Tibial nerve (tissue), 4 donors: ENCODE measurements at places on chromosomes 2 and 18. TPM values are rescaled to one million over a fixed set of nuclear protein-coding genes. Genes with fewer than 3 reads are reported as not detected.

The GPATCH11 gene
- total RNA-seq = 9.8 TPM

The CCL20 gene
- total RNA-seq = not detected

The CENPA gene
- not detected for total RNA-seq

The HOXD13 gene
- not detected for total RNA-seq

The MYO1B gene
- 37.1 TPM for total RNA-seq

The DOK6 gene
- total RNA-seq = 5.4 TPM

- no peak for DNase-seq
Measured at GRCh38 chr2:120474486-120474885, 128.6 kb downstream of the INHBB start.

DNA sequence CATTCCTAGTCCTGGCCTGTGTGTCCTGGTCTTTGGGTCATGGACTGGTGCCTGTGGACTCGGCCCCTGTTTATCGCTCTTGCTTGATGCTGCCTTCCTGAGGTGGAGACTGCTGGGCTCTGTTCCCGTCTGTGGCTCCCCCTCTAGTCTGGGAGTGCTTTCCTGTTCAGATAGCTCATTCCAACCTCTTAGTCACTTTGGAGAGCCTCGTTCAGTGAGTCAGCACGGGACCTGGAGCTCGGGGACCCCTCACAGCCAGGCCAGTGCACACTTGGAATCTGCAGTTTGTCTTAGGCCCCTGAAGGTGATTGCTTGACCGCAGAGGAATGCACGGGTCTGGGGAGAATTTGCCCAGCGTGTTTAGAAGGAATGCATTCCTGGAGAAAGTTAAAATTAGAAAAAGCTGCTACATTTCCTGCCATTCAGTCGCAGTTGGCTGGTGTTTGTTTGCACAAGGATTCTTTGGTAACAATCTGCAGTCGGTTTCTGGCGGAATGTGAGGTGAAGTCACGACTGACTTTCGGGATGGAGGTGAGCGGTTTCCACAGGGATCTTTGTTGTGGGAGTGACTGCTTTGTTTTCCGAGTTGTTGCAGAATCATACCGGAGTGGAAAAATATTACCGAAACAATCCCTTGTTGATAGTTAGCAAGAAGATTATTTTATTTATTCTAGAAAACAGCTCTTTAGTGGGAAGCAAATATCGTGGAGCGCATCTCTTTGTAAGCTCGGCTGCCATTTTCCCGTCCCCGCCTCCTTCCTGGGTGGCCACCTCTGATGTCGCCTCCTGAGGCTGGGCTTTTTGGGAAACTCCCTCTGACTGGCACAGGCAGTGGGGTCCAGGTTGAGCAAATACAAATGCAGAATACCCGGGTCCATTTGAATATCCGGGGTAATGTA is 29.6 kb downstream of the SH3BP4 start:
- peak; percentile 28 for DNase-seq

DNA sequence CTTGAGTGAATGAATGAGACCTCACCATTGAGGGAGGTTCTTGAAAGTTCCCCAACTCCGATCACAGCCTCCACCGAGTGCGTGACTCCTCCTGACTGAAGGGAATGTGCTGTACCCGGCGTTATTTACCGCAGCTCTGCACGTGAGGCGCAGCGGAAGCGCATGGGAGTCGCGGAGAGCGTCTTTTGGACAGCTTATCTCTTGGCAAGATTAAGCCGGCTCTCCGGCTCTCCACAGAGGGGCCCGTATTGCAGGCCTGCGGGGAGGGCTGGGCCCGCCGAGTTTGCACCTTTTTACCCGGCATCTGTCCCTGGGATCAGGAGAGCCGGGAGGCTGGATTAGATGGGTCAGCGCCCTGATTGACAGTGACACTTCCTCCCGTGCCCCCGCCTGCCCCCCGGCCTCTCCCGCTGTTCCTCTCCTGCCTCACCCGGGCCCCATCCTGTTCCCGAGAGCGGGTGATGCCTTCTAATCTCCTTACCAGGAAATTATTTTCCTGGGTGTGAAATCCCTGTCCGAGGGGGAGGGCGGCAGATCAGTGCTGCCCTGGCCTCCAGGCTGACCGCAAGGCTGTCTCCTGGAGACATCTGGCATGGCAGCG is 176.3 kb downstream of the INHBB start:
- no peak for DNase-seq

- no peak for DNase-seq
Measured at GRCh38 chr2:58976375-58977071, 735.4 kb upstream of the FANCL start.

DNA sequence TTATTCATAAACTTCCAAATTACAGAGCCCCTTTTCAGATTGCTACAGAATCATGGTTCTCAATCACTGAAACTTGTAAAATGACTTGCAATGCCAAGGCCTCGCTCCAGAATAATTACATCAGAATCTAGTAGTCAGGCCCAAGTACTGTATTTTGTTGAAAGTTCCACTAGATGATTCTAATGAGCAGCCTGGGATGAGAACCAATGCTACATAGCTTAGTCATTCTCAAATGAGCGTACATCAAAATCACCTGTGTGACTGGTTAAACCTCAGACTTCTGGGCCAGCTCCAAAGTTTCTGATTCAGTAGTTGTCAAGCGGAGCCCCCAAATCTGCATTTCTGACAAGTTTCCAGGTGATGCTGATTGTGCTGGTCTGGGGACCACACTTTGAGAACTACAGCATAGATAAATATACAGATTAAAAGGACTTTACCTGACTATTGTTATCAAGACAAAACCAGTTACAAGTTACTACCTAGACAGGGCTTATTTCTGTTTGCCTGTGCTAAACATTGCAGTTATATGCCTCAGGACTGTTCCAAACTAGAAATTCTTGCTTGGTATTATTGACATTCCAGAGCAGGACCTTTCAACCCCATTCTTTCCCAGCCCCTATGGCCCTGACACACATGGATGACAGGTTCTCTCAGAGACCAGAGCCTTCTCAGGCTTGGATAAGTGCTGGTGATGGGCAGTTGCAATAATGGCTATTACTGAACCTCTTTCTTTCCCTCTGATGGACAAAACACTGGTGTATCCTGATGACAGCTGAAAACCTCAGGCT is 83.1 kb downstream of the UPP2 start:
- no peak for DNase-seq

DNA sequence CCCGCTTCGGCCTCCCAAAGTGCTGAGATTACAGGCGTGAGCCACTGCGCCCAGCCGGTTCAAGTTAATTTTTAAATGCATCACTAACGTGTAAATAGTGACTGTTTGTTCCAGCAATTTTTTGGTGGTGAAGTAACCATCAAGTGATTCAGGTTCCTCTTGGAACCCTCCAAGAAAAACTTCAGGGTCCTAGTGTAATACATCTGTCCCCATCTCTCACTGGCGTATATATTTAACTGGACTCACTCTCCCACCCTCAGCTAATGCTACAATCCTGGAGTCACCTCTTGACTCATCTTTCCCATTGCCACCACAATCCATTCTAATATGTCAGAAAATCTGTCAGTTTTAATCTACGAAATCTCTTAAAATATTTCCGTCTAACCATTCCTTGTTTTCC is 10.3 kb downstream of the SULT1C4 start:
- DNase-seq = no peak

- no peak for DNase-seq
Measured at GRCh38 chr2:113238871-113239839, 39.6 kb downstream of the PAX8 start.

DNA sequence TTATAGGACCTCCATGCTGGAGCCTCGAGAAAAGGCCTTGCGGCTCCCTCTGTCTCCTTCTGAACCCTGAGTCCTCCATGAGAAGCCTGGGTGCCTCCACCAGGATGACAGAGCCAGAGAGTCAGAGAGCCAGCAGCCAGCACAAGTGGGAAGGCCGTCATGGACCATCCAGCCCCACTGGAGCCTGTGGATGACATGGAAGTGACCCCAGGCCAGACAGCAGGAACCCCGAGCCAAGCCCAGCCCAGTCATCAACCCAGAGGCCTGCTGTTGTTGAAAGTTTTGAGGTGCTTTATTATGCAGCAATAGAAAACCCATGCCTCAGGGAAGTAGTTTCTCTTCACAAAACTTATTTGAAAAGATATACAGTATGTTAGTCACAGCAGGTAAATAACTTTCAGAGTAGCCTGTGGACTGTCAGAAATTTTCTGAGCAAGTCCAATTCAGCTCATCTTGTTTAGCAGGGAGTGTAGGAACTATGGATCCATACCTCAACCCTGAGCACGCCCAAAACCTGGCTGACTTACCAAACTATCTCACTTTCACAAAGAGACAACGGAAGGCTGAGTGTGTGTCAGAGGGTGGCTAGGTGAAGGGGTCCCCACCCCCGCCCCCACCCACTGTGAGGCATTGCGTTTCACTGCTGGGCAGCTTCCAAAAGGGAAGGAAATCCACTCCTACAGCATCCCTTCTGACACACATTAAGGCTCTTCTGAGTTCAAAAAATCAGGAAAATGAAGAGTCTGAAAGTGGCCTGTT is 79.9 kb upstream of the NDUFV2 start:
- DNase-seq = no peak

DNA sequence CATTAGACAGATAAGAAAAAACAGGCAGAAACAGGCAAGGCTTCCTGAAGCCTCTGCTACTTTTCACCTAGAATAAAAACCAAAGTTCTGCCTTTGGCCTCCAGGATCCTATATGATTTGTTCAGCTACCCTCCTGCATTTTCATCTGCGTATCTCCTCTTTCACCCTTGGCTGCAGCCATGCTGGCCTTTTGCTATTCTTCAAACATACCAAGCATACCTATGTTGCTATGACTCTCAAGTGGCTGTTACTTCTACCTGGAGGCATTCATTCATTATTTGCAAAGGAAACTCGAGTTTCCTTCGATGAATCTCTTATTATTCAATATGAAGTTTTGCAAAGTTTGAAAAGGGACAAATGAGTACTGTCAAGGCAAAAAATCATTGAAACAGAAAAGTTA is 106.4 kb upstream of the HNMT start:
- no peak for DNase-seq

DNA sequence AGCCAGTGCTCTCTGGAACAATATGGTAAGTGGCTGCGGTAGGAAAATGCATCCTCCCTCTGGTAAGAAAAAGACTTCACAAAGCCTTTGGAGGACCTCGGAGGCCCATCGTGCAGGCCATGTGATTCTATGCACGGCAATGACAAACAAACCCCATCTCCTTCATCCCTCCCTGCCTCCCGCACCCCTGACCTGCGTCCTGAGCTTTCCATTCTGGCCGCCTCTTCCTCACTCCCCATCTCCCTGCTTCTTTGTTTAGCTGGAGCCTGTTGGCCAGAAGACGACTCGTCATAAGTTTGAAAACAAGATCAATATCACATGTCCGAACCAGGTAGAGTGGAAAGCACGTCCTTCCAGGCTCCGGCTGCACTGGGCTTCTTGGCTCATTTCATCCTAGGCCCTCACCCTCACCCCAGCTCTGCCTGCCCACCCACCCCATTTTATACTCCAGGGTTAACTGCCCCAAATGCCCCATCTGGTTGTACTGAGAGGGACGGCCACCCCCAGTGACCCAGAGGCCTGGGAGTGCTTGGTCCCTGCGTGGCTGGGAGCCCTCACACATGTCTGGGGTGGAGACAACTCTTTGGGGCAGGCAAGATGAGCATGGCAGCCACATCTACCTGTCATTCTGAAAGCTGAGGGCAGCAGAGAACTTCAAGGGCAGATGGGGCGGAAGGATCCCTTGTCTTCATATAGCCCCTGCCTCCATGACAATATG is 94.0 kb downstream of the PLB1 start:
- no peak for DNase-seq
